Suprapubic skin (tissue), 4 donors: ENCODE measurements at places on chromosomes 3 and 15.

GRCh38 chr15:50744601-50745000 is 20.9 kb downstream of the SPPL2A start:
- no peak for DNase-seq

DNA sequence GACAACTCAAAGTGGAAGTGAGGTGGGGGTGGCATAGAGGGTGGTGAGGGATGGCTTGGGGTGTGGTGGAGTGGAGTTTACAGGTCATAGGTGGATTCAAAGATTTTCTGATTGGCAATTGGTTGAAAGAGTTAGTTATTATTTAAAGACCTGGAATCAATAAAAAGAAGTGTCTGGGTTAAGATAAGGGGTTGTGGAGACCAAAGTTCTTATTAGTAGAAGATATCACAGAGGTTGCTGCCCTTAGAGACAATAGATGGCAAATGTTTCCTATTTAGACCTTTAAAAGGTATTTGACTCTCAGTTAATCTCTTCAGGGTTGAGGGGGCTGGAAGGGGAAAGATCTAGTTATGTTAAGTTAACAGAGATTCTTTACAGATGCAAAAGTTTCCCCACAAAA is 412.3 kb upstream of the TBL1XR1 start:
- no peak for DNase-seq

DNA sequence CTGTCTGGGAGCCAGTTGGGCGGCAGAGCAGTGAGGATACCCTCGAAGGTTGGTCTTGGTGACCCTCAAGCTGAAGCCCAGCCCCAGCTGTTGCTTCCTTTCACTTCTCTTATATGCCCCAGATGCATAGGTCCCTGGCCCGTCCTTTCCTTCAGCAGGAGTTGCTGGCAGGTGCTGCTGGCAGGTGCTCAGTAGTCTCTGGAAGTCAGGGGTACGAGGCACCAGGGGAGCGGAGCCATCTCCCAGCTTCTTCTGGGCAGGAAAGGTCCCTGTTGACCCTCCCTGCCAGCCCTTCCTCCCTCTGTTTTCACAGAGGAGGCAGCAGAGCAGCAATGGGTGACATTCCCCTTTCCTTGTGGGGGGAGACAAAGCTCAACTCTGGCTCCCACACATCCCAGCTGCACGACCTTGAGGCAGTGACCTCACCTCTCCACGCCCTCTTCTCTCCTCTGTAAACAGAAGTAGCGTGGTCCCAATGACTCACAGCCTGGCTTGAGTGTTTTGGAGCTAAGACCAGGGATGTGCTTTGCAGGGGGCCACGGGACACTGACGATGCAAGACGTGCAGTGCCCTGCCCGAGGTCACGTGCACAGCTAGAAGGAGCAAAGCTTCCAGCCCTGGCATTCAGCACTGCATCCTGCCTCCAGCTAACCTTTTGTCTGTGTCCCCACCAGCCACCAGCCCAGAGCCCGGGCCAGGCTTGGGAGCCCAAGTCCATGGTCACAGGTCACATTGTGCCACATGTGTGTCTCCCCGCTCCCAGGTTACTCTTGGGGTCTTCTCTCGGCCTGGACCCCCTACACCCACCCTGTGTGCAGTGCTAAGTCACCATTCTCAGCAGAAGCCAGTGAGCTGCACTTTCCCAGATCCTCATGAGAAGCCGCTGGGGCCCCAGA is 49.7 kb downstream of the SLC6A6 start:
- DNase-seq: peak; percentile 93

DNA sequence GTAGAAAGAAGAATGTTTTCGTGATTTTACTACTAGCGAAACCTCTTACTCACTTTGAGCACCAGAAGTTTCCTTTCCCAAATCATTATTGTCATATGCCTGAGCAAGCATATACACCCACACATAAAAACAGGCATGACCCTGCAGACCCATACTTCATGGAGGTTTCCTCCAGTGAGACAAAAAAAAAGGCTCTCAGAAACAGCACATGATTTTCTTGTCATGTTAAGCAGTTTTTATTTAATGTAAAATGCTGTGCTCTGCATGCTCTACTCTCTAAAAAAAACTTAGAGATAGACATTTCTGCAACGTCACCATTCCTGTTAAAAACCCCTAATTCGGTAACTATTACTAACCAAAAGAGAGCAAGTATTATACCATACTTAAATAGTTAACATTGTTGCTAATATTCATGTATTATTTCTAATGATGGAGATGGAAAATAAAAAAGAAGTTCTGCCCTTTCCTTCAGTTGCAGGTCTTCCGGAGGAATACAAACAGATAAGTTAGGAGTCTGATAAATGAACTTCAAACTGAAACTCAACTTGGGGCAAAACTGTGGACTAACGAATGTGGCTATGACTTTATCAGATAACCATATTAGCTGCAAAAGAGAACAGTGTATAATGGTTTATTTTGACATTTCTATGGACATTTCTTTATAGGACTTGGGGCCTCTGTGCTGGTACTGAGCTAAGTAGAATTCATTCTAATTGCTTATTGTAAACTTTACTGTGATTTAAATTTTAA is 15.9 kb downstream of the CD200R1 start:
- no peak for DNase-seq

GRCh38 chr15:33533197-33533596 is 222.4 kb downstream of the RYR3 start:
- DNase-seq: no peak

- DNase-seq: peak; percentile 53
These were observed 221.9 kb upstream of the LYSMD4 start for GRCh38 chr15:99955181-99955525.

GRCh38 chr15:73753250-73754130 is at the start of gene INSYN1:
INSYN1 (minus strand) TSS chr15:73753351; CDS start chr15:73751130, 2,221 bp downstream.
- DNase-seq: no peak

- DNase-seq: no peak
These were observed 88.2 kb downstream of the IGSF11 start for GRCh38 chr3:118946449-118946848.

DNA sequence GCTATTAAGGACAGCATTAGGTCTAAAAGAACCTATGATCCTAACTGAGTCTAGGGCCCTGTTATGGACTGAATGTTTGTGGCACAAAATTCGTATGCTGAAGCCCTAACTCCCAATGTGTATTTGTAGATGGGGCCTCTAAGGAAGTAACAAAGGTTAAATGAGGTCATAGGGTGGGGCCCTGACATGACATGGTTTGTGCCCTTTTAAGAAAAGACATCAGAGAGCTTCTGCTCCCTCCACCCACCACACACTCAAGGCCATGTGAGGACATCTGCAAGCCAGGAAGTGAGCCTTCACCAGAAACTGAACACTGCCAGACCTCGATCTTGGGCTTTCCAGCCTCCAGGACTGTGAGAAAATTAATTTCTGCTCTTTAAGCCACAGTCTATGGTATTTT is 49.2 kb downstream of the PHC3 start:
- no peak for DNase-seq

DNA sequence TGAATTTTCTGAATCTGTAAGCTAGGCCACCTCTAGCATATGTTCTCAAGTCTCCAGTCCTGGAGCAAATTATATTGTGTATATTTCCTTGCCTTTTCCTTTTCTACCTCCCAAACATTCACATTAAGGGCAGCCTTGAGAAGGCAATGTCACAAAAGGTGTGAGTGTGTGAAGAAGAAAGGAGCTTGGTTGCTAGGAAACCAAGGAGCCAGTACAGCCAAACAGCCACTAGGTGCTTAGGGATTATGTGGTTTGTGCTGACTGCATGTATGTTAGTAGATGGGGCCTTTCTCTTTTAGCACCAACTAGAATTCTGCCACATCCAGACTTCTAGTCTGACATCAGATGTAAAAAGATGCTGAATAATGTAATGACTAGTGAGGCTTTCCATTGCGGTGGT is 118.8 kb upstream of the DAZL start:
- DNase-seq: no peak

GRCh38 chr3:106423321-106424225 is 554.8 kb upstream of the CBLB start:
- no peak for DNase-seq

DNA sequence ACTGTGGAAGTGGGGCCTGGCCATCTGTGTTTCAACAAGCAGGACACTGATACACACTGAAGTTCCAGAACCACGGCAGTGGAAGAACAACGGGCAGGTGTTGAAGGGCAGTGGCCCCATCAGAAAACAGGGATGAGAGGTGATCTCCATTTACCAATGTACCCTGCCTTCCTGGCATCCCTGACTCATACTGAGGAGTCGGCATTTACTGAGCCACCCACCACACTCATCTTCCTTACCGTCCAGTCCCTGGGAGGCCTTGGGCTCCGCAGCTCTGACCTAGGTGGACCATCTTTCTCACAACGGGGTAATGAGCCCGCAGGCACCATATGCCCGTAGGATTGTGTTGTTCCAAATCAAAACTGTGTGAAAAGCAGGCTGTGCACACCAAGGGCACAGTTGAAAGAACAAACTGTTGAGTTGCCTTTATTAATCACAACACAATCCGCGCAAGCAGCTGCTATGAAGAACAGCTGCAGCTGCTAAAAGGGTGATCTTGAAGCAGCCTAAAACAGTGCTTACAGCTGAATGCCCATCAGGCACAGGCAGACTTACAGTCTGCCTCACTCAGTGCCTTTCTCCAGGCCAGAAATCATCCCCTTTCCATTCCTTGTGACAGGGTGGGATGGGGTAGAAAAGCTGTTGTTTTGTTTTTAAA is 12.9 kb downstream of the MB21D2 start:
- no peak for DNase-seq

DNA sequence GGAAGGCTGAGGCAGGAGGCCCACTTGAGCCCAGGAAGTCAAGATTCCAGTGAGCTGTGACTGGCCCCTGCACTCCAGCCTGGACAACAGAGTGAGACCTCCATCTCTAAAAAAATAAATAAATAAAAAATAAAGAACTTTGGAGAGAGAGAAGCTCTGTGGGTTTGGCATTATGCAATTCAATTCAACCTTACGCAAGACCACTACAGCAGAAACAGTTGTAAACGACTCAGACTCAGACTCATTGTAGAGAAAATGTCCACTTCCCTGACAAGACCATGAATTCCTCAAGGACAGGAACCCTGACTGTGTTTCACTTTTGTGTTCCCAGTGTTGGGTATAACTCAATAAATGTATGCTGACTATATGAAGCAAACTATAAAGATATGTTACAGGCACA is 90.3 kb upstream of the C3orf80 start:
- no peak for DNase-seq

GRCh38 chr3:64299206-64299605 is 73.9 kb upstream of the PRICKLE2 start:
- no peak for DNase-seq

GRCh38 chr3:174287705-174288104 is 571.4 kb upstream of the NAALADL2 start:
- DNase-seq: no peak

GRCh38 chr3:46731795-46732194 is 14.1 kb upstream of the PRSS50 start:
- no peak for DNase-seq

DNA sequence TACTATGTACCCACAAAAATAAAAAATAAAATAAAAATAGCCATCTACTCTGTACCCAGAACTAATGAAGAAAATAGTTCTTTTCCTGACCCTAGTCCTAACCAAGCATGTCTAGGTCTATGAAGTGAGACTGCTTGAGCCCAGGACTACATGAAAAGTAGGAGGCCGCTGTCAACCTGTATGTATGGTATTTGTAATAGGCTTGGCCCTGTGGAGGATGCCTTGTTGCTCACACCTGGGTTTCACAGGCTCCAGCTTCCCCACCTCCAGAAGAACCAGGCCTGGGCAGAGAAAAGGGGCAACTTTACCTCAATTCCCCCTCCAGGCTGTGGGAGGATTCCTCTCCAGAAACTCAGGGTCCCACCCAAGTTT is 6.8 kb upstream of the PKM start:
- no peak for DNase-seq

GRCh38 chr15:62459875-62460274 is 294.8 kb upstream of the C2CD4B start:
- no peak for DNase-seq

- no peak for DNase-seq
These were observed 1.7 kb downstream of the GABRB3 start for GRCh38 chr15:26771168-26771567.

DNA sequence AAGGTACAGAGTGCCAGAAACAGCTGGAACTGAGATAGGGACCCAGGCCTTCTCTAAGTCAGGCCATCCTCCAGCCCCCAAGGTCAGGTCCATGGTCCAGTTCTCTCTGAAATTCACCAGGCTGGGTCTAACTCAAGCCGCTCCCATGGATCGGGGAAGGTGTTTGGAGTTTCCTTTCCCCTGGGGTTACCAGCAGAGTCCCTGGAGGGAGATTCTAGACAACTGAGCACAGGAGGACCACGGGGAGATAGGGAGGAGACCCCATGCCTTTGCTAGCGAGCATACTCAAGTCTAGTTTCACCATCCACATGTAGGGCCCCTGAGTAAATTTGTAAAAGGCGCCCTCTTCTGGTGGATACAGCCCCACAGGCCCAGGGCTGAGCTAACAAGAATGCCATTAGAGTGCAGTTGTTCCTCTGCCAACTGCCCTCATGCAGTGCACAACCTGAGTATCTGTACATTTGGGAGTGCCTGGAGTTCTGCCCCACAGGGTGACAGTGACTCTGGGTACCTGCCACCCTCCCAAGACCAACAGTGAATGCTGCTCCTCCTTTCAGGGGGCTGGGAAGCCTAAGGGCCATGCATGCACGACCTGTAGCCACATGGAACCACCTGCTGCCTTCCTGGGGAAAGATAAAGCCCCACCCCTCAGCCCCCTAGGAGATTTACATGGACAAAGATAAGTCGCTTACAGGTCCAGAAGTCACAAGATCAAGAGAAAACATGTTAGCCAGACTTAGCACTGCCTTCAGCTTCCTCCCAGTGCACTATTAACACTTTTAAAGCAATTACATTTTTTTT is 89.0 kb downstream of the IQSEC1 start:
- DNase-seq: no peak

DNA sequence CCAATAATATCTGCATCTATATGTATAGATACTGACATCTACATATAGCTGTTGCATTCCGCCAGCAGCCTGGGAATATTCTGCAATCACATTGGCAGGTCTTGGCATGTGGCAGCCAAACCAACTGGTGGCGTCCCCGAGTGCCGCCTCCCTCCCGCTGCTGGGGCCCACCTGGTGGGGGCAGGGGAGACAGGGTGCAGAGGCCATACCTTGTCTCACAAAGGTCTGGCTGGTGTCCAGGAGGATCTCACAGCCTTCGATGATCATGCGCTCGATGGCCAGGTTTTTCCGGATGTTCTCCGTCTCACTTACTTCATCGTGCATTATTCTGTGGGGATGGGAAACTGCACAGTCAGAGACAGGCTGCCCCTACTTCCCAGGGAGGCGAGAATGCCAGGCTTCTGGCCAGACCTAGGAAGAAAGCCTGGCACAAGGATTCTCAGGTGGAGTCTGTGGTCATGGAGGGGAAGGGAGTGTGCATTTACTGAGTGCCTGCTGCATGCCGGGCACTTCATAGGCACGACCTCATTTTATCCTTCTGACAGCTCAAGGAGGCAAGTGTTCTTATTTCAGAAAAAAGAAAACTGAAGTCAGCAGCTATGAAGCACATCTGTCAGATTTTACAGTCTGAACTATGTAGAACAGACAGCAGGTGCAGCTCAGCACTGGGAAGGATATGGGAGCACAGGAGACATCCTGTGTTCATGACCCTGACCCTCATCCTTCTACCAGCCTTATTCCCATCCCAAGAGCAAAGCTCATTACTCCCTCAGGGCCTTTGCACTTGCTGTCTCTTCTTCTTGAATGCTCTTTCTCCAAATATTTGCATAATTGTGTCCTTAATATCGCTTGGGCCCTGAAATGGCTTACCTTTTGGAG is 62.8 kb downstream of the RASGRF1 start:
- no peak for DNase-seq

GRCh38 chr3:46737329-46737731 is 19.7 kb upstream of the PRSS50 start:
- no peak for DNase-seq

- no peak for DNase-seq
These were observed 7.5 kb upstream of the RHO start for GRCh38 chr3:129520960-129521359.

GRCh38 chr15:89805241-89806209 is 9.1 kb downstream of the ANPEP start:
- DNase-seq: no peak
